Stimulated activated CD4-positive, alpha-beta T cell treated with anti-CD3 and anti-CD28 coated beads, Interleukin-2, amount 100 ng/mL, for 4 hours (primary cell): ENCODE measurements at places on chromosomes 7 and 10.

DNA sequence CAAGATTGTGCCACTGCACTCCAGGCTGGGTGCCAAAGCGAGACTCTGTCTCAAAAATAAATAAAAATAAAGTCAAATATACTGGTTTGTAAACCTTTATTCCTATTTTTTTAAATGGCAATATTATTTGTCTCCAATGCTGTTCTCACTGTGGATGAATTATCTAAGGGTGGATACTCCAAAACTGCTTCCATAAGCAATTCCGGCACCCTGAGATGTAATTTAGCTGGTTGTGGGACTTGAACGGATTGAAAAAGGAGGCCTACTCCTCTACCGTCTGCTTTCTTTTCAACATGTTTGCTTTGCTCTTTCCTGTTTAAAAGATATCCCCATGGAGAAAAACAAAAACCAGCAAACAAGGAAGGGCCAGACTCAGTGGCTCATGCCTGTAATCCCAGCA is 54.4 kb downstream of the SLC35B4 start:
- DNase-seq: no peak

- no peak for DNase-seq
Measured at GRCh38 chr7:2010101-2010500, 222.6 kb downstream of the MAD1L1 start.

DNA sequence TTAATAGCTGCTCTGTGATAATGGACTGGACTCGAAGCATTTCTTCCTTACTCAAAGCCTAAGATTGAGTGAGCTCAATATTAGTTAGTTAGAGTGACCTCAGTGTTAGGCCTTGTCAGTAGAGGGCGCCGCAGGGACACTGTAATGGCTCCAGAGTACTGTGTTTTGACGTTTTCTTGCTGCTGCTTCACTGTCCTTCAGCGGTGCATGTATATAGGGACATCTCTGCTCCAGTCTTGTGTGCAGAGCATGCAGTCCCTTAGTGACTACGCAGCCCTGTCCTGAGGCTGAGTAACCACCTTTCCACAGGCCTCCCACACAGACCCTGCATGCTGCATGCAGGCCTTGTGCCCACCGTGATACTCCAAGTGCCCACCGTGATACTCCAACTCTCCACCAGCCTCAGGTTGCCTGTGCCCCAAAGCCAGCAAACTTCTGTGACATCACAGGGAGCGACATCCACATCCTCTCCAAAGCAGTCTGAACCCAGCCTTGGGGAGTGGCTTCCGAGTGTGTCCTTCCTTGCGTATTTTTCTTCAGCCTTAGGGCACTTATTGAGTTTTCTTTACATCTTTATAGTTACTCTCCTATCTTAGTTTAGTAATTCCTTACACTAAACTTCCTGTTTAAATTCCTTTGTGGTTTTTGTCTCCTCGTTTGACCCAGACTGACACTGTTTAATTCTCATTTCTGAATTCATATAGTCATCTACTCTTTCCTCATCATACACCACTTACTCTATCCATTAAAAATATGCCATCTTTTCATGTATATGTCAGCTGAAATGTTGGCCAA is 118.2 kb downstream of the JAZF1 start:
- peak; percentile 7 for DNase-seq

GRCh38 chr10:21692916-21693315 is 158.9 kb downstream of the MLLT10 start:
- no peak for DNase-seq

DNA sequence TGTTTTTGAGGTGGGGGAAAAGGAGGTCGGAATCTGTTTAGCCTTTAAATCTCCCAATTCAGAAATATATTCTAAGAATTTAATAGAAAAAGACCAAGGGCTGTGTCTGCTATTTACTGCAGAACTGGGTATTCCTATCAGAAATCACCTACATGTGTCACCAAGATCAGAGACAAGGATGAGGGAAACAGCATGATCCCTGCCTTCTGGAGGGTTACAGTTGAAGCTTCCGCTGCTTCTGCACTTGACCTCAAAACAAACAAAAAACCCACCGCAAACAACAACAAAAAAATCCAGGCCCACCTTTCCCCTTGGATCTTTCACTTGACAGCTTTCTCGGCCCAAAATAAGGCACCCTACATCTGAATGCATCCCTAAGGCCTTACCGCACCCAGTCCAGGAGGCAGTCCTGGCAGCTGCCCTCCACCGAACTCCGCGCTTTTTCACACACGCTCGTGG is 750 bp upstream of the CDK14 start:
- DNase-seq: no peak

DNA sequence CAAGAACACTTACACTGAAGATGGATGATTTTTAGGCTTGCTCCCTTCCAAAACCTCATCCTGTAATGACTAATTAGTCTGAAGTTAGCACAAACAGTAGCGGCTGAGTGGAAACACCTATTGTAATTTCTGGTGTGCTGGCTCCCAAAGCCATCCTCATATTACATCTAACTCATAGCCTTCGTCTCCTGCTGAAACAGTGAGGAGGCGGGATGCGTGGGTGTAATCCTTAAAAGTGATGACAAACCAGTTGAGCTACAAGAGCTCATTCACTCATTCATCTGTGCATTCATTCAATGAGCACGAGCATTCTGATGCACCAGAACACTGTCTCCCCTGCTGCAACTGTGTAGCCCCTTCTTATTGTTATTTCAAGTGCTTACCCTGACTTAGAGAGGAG is 235.3 kb downstream of the CALN1 start:
- DNase-seq: no peak

- DNase-seq: no peak
Measured at GRCh38 chr10:120741396-120741795, 109.8 kb upstream of the WDR11 start.

- no peak for DNase-seq
Measured at GRCh38 chr7:69577221-69577620, 21.1 kb upstream of the AUTS2 start.

DNA sequence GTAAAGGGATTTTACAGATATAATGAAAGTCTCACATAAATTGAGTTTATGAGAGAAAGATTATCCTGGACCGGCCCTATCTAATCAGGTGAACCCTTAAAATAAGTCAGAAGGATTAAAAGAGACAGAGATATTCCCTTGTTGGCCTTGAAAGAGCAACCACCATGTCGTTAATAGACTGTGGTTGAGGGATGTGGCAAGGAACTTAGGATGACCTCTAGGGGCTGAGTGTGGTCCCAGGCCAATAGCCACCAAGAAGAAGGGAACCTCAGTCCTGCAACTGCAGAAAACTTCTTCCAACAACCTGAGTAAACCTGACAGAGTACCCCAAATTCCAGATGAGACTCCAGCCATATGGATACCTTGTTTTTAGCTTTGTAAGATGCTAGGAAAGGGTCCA is 121.5 kb downstream of the POLR1F start:
- no peak for DNase-seq

DNA sequence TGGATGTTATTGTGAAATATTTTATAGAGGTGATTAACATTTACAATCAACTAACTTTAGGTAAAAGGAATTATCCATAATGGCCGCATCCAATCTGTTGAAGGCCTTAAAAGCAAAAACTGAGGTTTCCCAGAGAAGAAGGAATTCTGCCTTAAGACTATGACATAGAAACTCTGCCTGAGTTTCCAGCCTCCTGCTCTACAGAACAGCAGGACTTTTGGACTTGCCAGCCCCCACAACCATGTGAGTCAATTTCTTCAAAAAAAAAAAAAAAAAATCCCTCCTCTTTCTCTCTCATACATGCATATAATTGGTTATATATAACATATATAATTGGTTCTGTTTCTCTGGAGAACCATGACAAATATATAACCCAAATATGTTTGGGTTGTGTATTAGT is 15.4 kb downstream of the SLC25A28 start:
- DNase-seq: no peak

- no peak for DNase-seq
Measured at GRCh38 chr10:92244796-92245195, 46.1 kb downstream of the CPEB3 start.
